Stimulated activated CD4-positive, alpha-beta T cell treated with anti-CD3 and anti-CD28 coated beads, Interleukin-2, amount 100 ng/mL, for 48 hours (primary cell): ENCODE measurements at places on chromosomes 2 and 18.

GRCh38 chr2:205768341-205768740, 86.0 kb downstream of the NRP2 start:
- no peak for DNase-seq

- no peak for DNase-seq
Observed at GRCh38 chr18:48580782-48581181, 42.0 kb downstream of the CTIF start.

GRCh38 chr2:156483741-156484173, 47.6 kb downstream of the GPD2 start:
- no peak for DNase-seq

GRCh38 chr18:8654503-8655451, 45.5 kb downstream of the RAB12 start:
- DNase-seq, result no peak

DNA sequence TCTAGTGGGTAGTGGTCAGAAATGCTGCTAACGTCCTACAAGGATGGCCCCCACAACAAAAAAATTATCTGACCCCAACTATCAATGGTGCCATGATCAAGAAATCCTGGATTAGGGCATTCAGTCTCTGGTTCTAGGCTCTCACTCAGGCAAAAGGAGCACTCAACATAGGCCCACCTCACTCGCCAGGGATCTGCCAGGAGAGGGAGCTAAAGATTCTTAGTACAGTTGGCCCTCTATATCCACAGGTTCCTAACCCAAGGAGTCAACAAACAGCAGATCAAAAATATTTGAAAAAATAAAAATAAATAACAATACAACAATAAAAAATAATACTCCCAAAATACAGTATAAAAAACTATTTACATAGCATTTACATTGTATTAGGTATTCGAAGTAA, 10.0 kb downstream of the SLC4A5 start:
- DNase-seq, result no peak

DNA sequence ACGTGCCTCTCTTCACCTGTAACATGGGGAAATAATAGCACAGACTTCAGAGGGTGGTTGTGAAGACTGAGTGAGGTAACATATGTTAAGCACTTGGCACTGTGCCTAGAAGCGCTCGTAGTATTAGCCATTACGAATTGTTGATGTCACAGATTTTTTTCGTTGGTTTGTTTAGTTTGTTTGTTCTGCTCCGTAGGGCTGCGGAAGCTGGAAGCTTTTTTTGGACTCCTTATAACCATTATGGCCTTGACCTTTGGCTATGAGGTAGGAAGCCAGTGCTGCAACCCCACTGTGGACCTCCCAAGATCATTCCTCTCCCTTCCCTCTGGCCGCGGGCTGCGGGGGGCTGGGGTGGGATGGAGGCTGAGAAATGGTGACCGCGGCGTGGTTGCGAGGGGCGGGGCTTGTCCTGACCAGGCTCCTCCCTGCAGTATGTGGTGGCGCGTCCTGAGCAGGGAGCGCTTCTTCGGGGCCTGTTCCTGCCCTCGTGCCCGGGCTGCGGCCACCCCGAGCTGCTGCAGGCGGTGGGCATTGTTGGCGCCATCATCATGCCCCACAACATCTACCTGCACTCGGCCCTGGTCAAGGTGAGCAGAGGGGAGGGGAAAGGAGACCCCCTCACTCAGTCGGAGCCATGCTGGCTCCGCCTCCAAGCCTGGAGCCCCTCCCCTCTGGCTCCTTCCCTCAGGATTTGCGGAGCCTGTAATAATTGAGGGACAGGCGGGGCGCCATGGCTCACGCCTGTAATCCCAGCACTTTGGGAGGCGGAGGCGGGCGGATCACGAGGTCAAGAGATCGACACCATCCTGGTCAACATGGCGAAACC, 5.5 kb downstream of the SLC11A1 start:
- DNase-seq, result no peak

GRCh38 chr2:61807036-61807757, 46.7 kb downstream of the FAM161A start:
- DNase-seq, result no peak

DNA sequence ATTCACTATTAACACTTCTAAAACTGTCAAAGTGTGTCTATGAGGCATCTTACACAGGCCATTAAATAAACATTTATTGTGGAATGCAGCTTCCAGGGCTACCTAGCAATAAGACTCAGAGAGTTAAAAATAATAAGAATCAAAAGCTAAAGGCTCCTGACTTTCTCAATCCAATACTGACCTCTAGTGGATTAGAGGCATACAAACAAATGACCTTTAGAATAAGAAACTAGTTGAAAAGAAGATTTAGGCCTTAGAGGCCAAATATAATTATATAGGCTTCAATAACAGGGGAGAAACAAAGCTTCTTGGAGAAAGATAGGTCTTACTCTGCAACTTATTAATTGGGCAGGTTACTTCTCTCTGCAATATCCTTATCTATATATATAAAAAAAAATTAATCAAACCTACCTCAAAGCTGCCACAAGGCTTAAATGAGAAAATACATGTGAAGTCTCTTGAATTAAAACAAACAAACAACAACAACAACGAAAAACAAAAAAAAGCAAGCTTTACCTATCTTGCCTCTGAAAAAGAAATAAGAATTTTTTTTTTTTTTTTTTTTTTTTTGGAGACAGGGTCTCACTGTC, 246.1 kb downstream of the EXOC6B start:
- no peak for DNase-seq

DNA sequence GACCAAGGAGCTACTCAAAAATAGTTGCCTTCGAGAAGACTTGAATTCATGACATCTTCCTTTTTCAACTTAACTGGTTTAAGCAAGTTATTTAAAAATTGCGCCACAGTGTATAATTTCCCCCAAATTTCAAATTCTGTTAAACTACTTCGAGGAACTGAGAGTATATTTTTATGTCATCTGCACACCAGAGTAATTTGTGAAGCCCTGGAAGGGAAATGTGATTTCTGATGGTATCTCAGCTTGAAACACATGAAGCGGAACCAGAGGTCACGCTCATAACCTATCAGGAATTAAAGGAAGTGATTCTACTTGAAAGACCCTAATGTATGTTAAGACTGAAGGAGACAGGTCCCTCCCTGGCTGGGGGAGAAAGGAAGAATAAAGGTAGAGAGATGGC, 33.9 kb upstream of the DARS1 start:
- DNase-seq, result no peak

- no peak for DNase-seq
Observed at GRCh38 chr2:122323927-122324326, 568.5 kb downstream of the TSN start.

DNA sequence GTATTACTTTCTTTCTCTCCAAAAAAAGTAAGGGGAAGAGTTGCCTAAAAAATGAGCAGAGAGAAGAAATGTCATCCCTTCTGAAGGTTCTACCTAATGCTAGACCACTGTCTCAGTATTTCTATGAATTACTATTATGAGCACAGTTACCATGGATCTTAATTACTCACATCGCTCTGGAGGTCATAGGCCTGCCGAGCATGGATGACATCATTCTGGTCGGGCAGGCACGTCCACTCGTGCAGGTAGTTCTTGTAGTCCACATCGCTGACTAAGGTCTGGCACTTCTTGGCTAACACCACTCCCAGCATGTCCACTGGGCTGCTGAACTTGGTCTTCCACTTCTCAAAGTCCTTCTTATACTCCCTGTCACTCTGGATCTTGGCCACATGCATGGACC, 106.9 kb downstream of the NEB start:
- no peak for DNase-seq

DNA sequence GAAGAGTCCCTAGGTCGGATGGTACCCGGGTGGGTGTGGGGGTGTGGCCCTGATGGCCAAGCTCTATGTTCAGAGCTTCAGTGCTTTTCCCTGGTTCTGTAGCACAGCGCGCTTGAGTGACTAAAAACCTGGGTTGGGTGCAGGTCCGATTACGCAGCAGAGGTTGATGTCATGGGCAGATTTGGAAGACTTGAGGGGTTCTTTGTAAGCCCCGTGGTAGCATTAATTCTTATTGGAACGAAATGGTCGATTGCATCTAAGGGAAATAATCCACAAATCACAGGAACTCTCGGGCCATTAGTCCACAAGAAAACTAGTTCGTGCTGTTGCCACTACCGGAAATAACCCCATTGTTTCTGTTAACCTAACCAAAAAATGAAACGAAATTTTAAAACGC, 9.0 kb downstream of the HOXD8 start:
- no peak for DNase-seq

DNA sequence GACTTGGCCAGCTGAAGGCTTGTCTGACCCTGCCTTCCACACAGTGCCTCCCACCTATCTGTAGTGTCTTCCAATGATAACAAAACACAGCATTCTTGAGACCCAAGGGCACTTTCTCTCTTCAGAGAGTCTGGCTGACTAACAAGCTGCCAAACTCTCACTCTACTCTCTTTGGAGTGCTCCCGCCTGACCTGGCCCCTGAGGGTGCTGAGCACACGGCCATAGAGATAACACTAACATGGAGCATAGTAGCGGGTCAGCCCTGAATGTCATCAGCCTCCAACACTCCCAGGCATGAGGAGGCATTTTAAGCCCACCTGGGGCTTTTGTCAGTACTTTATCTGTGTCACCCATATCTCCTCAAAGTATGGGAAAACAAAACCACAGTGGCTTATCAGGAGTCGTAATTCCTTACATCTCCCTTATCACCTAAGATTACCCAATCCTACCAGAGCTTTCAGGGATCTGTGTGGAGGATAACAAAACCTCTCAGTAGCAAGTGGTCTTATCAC, 160.3 kb upstream of the TCF4 start:
- no peak for DNase-seq

- no peak for DNase-seq
Observed at GRCh38 chr2:191148281-191148680, 2.5 kb downstream of the STAT4 start.

DNA sequence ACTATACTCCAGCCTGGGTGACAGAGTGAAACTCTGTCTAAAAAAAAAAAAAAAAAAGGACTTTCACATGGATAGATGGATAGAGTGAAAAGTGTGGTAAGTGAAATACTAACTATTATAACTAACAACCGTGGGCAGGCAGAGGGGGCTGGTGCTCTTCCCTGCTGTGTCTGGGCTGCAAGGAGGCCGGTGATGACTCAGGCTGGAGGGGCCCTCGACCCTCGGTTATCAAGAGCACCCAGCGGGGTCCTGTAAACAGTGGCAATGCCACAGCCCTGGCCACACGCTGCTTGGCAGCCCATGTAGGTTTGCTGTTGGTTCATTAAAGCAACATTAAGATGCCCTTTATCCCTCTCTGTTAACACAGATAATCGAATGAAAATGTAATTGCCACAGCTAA, 184.8 kb upstream of the RAB12 start:
- DNase-seq, result no peak

DNA sequence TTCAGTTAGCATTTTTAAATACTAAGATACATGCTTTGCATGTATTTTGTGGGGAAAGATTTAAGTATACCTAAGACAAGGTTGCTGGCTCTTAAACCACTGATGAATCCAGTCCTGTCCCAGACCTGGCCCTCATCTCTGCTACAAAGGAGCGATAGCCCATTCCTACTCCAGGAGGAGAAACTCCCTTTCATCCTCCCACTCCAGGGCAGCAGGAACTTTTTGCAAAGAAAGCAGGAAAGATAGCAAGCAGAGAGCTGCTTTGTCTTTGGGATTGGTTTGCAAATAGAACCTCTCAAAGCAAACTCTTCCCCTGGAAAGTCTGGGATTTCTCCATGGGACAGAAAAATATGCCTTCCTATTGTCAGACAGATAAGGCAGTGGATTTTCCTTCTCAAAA, 43.6 kb upstream of the COPS8 start:
- DNase-seq, result no peak

GRCh38 chr2:1714291-1715064, 29.8 kb downstream of the PXDN start:
- DNase-seq, result no peak

DNA sequence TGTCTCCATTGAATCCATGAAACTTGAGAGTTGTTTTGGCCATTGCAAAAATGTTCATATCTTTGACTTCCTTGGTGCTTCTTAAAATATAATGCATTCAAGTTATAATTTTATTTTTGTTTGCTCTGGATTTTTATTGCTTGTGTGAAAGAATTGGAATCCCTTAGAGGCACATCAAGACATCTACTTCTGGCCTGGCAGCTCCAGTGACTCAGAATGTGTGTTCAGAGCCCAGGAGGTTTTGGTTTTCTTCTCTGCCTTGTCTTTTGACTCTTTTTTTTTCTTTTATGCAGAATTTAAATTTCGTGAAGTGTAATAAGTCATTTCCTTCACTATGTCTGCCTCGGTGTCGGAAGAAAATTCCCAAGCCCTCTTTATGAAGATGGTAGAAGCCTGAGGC, 180.2 kb downstream of the LTBP1 start:
- DNase-seq, result no peak

- no peak for DNase-seq
Observed at GRCh38 chr2:80193566-80193965, 111.0 kb downstream of the LRRTM1 start.

GRCh38 chr2:16755442-16755841, 89.8 kb upstream of the CYRIA start:
- no peak for DNase-seq

DNA sequence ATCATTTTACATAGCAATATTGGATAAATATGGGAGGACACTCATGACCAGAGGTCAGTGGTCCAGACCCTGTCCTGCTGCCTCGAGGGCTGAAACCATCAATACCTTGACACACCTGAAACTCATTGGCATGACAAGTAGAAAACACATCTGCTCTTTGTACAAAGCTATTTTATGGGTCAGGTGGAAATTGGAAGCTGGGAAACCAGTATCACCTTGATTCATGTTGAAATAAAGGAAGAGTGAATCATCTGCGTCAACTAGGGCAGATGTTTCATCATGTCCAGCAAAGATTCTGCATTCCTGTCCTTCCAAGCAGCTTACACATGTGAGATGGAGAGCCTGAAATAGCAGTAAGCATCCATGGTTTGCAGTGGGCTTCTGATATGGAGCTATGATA, 80.0 kb upstream of the ERBB4 start:
- no peak for DNase-seq
